Stimulated activated CD8-positive, alpha-beta memory T cell treated with anti-CD3 and anti-CD28 coated beads, Interleukin-15, amount 100 ng/mL, for 4 hours (primary cell): ENCODE measurements at places on chromosomes 13 and 19.

DNA sequence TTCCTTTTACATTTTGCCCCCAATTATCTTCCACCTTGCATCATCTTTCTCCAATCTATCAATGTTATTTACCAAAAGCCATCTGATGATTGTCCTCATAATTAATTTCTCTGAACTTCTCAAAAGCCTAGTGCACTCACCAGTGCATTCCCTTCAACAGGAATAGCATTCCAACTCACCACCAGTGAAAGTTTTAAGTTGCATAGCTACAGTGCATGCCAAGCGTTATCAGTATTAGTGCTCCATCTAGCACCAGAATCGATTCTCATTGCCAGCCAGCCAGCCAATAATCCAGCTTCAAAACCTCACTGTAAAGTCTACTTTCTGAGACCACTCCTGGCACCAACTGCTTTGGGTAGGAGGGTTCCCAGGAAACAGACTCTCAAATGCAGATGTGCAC, 7.4 kb downstream of the MYCBP2 start:
- DNase-seq, result no peak

DNA sequence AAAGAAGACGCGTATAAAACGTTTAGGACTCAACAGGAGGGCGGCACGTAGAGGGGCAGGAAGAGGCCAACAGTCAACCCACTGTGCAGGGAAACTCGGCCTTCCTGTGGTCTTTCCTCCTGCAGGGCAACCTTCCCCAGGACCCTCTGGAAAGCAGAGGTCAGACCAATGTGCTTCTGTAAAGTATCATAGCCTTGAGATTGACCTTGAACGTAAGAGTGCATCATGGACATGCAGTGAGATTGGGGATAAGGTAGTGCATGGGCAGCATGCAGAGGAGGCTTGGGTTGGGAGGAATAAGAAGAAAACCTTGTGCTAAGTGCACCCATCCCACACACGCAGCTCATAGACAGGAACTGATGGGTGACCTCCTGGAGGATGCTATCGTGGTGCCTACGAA, 34.0 kb upstream of the ZNF507 start:
- no peak for DNase-seq

DNA sequence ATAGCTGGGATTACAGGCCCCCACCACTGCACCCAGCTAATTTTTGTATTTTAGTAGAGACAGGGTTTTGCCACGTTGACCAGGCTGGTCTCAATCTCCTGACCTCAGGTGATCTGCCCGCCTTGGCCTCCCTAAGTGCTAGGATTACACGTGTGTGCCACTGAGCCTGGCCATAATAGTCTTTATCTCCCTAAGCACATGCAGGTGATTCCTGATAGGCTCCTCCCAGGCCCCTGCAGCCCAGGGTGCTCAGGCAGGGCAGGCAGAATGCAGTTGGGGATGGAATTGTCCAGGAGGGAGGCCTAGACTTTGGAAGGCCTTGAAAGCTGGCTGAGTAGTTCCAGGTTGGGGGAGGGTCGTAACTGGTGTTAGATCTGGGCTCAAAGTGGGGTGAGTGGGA, 8.5 kb downstream of the ZNF526 start:
- DNase-seq, result no peak

DNA sequence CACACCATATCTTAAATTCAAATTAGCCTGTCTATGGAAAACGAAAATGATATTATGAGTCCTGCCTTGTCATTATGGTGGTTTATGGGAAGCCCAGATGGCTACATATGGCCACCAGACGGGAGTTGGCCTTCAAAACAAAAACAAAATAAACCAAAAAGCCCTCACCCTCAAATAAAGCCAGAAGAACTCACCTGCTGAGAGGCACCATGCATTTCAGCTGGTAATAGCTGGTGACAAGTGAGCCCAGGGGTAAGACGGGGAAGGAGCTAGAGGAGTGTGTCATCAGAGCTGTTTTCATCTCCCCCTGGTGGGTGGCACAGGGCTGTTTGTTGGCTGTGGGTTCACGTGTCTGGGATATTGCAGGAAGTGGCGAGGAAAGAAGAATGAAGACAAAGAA, 152.9 kb downstream of the EFNB2 start:
- DNase-seq, result no peak
